Cortex of kidney (tissue), 1 donor: ENCODE measurements at places on chromosomes 5 and 9.

DNA sequence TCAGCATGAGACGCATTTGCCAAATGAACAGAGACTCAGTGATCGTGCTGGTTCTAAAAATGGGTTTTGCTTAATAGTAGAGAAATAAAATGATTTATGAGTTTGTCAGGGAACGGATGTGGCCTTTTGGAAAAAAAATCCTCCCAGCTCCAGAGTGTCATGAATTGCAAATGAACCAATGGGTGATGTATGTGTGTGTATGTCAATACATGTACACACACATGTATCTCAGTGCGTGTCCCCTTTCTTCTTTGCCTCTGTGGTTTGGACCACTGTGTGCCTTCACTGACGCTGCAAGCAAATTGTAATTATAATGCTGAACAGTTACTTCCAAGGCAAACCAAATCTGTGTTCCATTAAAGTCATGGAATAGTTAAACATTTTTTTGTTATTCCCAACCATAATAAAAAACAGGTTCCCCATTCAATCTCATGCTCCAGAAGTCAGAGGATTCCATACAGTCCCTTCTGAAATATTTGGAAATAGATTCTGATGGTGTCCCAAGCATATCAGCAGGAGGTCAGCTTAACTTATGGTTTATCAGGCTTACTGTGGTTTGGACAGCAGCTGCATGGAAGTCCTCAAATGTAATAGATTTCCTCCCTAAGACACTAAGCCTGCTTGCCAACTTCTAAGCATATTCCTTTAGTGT lies 630.5 kb downstream of the ACTL7B start:
- DNase-seq: no peak

DNA sequence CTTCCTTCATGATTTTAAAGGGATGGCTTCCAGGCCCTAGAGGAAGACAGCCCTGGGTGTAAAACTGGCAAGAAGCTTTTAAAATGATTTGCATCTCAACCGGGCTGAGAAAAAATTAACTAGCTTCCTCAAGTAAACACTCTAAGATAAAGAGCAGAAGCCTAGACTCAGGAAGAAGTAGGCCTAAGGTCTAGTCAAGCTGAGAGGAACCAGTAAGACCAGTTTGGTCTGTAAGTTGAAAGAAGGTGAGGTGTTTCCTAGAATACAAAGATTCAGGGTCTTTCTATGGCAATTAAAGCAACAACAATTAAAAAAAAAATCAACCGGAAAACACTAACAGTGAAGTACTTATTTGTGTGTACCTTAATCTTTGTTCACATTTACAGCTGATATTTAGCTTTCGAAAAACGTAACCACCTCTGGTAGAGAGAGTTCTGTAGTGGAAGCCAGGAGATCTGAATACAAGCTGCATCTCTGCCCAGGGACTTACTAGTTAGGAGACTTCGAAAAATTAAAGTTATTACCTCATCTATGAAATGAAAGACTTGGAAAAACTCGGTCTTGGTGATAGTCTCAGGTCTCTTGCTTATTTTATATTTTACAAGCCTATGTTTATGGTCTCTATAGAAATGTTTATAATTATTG lies 75.7 kb downstream of the TUSC1 start:
- DNase-seq: no peak

- no peak for DNase-seq
Observed at GRCh38 chr9:83794051-83794450, 23.5 kb downstream of the GKAP1 start.

DNA sequence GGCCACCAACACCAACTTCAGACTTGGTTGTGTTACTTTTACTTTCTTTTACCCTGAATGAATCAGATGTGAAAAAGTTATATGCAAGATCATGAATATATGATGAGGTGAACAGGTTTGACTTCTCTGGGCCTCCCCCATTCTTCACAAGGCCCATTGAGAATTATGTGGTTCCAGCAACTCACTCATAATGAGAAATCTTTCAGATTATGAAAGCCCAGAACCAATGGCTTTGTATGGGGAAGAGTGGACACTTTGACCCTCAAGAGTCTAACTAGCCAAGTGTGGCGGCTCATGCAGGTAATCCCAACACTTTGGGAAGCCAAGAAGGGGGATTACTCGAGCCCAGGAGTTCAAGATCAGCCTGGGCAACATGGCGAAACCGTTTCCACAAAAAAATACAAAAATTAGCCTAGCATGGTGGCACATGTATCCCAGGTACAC lies 16.1 kb upstream of the LNPEP start:
- no peak for DNase-seq

- DNase-seq: no peak
Observed at GRCh38 chr9:92850898-92851297, 26.9 kb downstream of the ZNF484 start.

DNA sequence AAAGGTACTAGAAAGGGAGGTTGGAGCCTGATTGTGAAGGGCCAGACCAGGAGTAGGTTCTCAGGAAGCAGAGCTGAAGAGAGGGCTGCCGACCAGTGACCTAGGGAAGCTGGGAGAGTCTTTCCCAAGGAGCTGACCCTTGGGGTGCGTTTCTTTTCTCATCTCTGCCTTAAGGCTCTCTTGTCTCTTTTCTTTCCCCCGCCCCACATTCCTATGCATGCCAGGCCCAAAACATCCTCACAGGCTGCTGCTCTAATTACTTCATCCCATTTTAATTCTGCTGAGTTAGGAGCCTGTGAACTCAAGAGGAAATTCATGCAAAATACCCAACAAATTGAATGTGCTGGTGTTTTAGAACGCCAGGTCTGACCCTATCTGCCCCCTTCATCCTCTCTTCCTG lies 46.9 kb upstream of the HSPA9 start:
- DNase-seq: no peak

DNA sequence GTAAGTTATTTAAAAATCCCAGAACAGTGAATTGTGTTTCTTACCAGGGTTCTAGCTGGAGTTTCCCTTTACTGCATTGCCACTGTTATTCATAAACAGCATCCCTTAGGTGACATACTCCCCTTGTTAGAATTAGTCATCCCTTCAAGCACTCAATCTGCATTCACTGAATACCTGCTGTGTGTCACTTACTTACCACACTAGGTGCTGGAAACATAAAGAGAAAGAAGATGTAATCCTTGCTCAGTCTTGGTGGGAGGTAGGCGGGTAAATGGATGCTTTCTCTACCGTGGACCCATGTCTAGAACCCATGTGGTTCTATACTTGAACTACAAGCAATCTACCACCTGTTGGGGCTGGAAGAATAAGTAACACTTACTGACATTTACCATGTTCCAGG lies 371.6 kb downstream of the KDM4C start:
- no peak for DNase-seq

GRCh38 chr9:15220658-15221318 lies 86.2 kb downstream of the TTC39B start:
- no peak for DNase-seq

- DNase-seq: no peak
Observed at GRCh38 chr5:52043543-52043942, 660.3 kb downstream of the ISL1 start.

- DNase-seq: no peak
Observed at GRCh38 chr9:70119786-70120185, 76.1 kb downstream of the MAMDC2 start.

- DNase-seq: no peak
Observed at GRCh38 chr9:26748449-26749058, 144.0 kb downstream of the CAAP1 start.

- DNase-seq: no peak
Observed at GRCh38 chr5:30765227-30765626, 428.3 kb upstream of the CDH6 start.

GRCh38 chr9:715743-716400 lies 125.6 kb upstream of the DMRT1 start:
- no peak for DNase-seq

DNA sequence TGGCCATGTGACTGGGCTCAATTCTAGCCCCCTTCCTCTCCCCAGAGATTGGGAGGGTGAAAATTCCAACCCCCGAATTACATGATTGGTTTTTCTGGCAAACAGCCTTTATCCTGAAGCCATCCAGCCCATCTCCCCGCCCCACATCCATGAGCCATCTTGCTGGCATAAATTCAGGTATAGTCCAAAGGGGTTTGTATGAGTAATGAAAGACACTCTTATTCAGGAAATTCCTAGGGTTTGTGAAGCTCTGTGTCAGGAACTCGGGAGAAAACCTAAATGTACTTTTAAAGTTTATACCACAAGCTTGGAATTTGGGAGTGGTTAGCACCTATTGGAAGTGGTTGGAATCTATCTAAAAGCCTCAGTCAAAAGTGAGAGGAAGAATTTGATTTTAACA lies 80.6 kb upstream of the SIMC1 start:
- DNase-seq: no peak

DNA sequence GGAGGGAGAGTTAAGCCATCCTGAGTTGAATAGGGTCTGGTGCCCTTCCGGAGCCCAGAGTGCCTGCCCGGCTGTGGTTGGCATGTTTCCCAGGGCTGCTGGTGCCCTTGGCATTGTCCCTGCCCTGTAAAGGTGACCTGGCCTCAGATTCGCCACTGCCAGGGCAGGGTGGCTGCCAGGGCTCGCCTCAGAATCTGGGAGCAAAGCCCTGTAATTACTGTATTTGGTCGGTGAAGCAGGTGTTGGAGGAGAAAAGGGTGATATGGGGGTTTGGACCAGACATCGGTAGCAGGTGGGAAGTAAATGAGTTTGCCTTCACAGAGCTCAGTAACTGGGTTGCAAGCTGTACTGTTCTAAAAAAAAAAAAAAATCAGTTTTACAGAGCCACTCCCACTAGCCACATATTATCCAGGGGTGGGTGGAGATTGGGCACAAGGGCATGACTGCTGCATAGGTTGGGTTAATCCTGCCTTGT lies 47.6 kb downstream of the RGS3 start:
- no peak for DNase-seq

DNA sequence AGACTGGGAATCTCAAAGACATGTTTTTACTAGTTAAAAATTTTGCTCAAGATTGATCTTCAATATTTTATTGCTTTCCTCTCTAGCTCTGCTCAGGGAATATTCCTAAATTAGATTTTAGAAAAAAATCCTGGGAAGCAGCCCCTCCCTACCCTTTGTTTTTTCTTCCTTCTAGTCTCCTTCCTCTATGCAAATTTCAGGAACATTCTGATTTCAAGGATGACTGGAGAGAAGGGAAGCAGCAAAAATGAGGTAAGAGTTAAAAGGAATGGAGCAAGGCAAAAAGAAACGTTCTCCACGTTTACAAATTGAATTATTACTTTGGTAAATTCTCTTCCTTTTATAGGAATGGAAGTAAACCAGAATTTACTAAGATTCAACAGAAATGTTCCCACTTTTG lies 493.4 kb upstream of the TUSC1 start:
- no peak for DNase-seq

DNA sequence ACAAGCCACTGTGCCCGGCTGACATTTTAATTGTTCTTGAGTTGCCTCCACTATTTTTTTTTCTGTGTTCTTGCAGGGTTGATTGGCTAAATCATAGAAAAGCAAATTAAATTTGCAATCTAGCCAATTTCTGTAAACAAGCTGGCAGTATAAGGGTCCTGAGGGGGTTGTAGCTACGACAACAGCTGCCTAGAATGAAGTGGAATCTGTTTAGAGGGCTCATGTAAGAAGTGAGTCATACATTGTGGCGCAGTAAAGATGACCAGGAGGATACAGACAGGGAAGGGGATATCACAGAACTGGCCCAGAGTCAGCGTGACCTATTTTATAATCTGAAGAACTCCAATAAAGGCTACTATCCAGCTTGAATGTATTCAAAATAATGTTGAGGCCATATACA lies 82.2 kb upstream of the TLE1 start:
- no peak for DNase-seq
